ENCODE measurements at places on chromosomes 4 and X.
A peak's percentile ranks its signal among the peaks of the same experiment; 100 is the strongest.

- no peak for DNase-seq
Observed at GRCh38 chr4:141254326-141254725, 33.6 kb downstream of the ZNF330 start.

- no peak for DNase-seq
Observed at GRCh38 chr4:91916219-91916618, 387.5 kb upstream of the GRID2 start.

GRCh38 chr4:143156853-143157252, 27.9 kb upstream of the USP38 start:
- no peak for DNase-seq

DNA sequence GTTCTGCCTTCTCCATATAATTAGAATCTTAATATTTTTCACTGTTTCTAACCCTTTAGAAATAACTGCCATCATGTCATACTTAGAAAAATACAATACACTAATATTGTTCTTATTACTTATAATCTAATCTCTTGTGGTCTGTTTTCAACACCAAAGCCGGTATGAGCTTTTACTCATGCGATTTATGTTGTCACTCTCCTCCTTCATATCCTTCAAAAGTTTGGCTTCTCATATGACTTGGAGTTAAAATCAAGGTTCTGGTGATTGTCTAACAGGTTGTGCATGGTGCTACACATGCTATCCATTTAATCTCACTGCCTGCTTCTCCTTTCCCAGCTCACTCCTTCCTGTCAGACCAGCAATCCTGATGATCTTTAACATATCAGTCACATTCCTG, 1392.9 kb downstream of the ARAP2 start:
- DNase-seq = no peak

DNA sequence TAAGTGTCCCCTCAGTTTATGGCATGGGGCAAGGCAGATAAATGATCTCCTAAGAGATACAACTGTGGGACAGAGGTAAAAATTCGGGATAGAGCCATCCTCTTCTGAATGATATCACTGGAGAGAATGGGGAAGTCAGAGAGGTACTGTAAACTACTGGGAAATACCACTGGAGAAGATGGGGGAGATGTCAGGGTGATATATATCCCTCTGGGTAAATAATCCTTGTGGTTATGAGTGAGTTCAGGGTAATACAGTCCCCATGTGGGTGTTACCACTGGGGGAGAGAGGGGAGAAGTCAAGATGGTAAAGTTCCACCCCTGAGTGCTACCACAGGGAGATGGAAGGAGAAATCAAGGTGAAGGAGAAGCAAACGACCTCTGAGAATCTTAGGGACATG, 63.9 kb upstream of the ZNF81 start:
- no peak for DNase-seq

DNA sequence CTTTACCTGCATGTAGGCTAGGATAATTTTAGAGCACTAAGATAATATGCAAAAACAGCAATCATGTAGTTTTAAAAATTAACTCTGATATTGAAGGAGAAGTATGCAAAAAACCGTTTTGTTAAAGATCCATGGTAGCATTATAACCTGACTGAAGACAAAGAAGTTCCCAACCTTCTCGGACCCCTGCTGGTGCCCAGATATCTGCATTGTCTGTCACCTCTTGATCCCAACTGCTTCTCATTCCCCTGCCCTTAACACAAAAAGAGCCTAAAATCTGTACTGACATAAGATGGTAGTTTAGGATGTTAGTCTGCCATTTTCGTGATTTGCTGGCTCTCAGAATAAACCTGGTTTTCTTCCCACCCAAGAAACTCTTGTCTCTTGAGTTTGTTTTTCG, 61.5 kb upstream of the UCP1 start:
- DNase-seq = no peak

DNA sequence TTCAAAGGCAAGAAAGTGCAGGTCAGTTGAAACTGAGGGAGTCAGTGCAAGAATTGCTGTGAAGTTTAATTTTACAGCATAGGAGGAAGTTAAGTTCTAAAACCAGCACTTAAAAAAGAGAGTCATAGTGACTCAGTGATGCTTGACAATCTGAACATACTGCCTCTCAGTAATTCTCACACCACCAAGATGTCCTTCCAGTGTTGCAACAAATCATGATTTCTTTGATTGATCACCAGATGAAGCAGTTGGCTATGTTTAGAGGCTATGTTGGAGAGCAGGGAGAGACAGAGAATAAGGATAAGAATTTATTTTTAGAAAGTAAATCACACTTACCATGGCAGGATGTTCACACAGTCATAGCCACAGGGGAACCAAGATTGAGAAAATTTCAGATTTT, 13.2 kb downstream of the TRIM2 start:
- peak; percentile 70 for DNase-seq

DNA sequence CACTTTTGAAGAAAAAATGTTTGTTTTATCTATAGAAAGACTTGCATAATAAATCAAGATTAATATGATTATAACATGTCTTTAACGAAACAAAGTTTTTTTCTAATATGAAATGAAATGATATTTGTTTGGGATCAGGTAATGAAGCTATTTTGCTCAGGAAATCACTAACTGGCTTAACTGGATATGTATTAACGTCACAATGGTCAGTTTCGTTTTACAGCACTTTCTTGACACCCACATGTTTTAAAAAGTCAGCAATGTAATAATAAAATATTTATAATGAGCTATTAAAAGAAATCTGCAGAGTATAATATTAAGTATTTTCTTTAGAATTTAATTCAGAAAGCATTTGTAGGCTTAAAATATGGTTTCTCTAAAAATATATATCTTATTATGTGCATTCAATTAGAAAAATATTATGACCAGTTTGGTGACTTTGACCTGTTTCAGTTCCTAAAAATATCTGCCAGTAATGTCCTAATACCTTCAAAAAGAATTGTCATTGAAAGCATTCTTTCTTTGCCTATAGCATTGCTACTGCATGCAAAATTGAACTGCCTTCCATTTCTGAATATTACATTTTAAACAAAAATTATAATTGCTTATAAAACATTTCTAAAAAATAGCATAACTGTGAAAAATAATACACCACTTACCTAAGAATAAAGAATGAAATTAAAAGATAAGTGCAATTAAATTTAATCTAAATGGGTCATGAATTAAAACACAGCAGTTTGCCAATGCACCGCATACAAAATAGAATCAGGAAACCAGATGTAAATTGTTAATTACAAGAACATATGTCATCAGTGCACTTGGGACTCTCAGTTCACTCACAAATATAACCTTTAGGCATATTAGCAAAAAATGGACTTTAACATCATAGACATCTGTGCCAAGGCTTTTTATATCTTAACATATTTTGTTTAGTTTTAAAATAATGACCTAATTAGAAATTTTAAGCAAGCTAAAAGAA, 31.6 kb downstream of the TIGD2 start:
- DNase-seq = no peak

DNA sequence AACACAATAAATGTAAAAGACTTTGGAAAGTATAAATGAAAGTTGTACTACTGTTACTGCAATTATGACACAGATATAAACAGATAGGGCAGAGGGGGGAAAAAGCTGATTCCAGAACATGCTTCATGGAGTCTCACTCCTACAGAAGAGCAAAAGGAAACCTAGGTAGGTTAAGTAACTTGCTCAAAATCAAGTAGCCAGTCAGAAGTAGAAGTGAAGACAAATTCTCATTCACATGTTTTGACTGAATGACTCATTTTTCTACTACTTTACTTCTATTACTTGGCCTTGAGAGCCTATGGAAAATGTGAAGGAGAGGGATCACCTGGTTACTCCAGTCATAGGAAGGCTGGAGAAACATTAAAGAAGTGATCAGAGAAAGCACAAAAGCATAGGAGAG, 23.6 kb upstream of the RASGEF1B start:
- no peak for DNase-seq

GRCh38 chr4:7159923-7160322, 32.4 kb upstream of the SORCS2 start:
- no peak for DNase-seq

DNA sequence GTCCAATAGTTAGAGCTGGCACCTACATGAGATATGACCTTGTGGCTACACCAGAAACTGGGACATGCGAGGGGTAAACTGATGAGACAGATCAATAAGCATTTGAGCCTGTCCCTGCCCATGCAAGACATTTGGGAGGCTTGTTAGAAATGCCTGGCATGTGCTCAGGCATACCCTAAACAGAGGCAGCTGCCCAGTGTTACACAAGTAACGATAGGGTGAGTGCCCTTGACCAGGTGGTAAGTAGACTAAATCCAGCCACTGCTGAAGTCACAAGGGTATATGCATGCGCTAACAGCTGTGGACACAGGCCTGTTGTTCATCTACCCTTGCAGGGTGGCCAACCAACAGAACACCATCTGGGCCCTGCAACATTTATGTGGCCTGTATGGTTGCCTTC, 56.1 kb upstream of the CCDC149 start:
- no peak for DNase-seq

GRCh38 chr4:160831165-160831922, 1332.5 kb downstream of the FSTL5 start:
- no peak for DNase-seq

DNA sequence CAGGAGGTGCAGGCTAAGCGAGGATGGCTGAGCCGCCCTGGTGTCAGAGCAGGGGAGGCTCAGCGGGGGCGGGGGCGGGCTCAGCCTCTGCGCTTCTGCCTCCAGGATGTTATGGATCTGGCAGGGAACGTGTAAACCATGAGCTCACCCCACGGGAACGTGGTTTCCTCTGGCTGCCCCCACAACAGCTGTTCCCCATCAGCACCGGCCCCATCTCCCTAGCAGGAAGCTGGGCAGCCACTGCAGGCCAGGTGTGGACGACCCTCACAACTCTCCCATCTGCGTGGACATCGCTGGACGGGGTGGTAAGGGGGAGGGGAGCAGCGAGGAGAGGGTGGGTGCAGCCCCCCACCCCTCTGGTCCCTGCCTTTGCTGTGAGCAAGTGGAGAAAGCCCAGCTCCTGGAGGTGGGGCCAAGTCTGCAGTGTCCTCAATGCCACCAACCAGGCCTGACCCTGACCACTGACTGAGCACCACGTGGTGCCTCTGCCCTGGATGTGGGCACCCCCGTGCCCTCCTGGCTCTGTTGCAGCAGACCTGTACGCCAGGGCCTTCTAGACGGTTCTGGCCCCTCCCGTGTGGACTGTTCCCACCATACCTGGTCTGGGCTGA, 28.1 kb upstream of the SPON2 start:
- peak; percentile 84 for DNase-seq

- no peak for DNase-seq
Observed at GRCh38 chr4:3630598-3631543, 98.6 kb upstream of the LRPAP1 start.

DNA sequence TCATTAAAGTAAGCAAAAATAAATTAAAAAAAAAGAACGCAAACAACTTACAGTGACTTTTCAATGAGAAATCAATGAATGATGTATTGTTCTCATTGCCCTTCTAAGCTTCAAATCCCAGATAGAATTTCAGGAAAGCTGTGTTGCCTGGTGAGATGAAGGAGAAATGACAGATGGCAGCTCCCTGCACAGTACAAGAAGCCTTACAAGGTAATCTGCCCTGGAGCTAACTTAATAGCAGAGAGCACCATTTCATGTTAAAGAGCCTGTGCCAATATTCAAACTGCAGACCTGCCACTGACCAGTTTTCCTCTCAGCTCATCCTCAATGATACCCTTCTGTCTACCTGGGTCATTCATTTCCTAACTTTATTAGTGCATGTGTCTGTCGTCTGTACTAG, 54.0 kb downstream of the GC start:
- DNase-seq = no peak

DNA sequence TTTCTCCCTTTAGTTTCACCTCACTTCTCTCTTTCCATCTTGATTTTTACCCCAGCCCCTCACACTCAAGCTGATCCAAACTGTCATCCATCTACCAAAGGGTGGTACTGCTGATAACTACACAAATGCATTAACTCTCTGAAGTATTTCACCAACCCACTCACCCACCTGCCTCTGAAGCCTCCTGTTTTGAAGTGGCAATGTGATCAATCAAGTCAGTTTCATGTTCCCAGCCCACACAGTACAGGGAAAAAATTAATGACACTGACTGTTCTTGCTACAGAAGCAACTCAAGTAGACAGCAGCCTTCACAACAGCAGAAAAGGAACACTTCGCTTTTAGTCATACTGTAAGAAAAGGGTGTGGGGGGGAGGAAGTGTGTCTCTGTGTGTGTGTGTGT, 183.0 kb upstream of the NOCT start:
- no peak for DNase-seq

DNA sequence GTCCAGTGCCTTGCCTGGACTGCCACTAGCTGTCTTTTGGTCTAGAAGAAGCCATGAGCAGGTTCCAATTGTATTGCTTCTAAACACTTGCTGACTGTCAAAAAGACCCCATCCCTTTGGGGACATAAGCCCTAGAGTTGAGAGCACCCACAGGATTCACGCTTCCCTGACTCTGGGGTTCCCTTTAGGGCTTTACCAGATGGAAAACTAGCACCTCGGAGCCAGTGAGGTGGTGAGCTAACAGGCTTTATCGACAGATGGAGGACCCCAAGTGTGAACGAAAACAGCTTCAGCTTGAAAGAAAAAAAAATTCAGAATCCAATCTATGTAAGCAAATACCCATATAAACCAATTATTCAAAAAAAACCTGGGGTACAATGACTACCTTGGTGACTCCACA, 90.8 kb downstream of the NAA11 start:
- DNase-seq = no peak

DNA sequence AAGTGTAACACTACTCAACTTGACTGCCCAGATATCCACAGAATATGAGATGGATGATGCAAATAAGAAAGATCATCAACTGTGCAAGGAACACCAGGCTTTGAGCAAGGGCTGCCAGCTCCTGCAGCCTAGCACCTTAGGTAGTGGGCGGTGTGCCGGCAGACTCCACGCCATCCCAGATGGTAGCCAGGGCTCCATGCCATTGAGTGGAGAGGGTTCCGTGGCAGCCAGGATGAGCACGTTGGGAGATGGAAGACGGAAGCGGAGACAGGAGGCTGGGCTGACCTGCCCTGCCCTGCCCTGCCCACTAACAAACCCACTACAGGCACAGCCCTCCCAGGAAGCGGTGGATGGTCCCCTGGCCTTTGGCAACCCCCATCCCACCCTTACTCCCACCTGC, 51.9 kb downstream of the TMPRSS11F start:
- DNase-seq = no peak

GRCh38 chr4:7815562-7815961, 124.1 kb downstream of the AFAP1 start:
- DNase-seq = peak; percentile 86

DNA sequence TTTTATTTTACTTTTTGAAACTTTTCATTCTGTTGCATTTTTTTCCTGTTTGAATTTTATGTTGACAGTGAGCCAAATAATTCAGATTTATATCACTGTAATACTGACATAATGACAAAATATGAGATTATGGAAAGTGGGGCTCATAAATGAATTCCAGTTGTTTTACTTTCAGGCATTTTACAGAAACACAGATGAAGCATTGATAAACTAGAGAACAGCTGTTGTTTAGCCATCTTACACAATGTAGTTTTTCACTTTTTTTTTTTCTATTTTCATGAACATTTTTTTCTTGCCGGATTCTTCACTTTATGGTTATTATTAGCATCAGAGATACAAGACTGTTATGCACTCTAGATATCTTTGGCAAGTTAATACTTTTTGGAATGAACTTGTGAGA, 91.7 kb upstream of the PAQR3 start:
- DNase-seq = no peak

GRCh38 chr4:82419451-82419850, 10.8 kb downstream of the HNRNPDL start:
- DNase-seq = no peak
